Sciatic nerve (tissue), 2 donors: ENCODE measurements at places on chromosomes 4 and X. TPM values are rescaled to one million over a fixed set of nuclear protein-coding genes. Genes with fewer than 3 reads are reported as not detected.

GRCh38 chr4:39823191-39823590 is 125.3 kb downstream of the UBE2K start:
- no peak for DNase-seq

DNA sequence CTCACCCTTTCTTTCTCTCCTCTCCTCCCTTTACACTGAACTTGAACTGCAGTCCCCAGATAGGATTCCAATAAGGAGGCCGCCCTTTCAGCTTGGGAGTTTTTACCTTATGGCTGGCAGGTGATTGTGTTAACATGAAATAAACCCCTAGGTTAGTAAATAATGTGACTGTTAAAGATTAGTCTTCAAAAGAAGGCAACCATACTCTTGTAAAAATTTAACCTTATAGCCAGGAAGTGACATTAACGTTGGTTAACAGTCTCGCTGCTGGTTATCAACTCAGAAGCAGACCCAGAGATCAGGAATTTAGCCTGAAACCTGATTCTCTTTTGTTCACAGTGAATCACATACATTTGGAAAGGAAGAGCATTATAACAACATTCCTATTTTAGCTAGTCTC is 15.2 kb downstream of the FHDC1 start:
- no peak for DNase-seq

DNA sequence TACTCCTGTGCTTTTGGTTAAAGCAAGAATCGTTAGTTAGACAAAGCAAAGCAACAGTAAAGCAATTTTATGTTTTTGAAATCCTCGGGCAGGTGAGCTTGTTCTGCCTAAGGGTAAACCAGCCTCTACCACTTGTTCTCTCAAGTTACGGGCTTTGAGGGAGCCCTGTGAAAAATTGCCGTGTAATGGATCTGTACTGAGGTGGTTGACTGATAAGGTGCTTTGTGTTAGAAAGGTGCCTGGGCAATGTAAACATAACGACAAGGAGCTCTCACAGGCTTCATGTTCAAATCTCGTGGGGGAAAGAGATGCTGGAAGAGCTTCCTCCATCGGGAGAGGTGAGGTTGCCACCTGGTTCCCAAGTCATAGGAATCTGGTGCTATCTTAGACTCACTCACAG is 111.8 kb downstream of the TRAPPC11 start:
- no peak for DNase-seq

DNA sequence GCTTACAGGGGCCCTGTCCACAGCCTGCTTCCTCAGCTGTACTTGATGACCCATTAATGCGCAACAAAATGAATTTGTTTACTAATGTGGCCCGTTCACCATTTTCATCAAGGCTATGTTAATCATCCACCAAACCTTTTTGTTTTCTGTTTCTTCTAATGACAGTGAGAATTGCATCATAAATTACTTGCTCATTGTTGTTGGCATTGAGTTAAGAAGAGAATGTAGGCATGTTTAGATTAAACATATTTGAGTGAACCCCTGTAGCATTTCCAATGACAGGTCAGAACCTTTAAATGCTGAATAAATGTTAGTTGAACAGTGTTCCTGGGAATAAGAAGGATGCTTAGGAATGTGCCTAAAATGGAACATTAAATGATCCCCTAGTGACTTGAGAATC is 183.4 kb downstream of the SPRY1 start:
- no peak for DNase-seq

DNA sequence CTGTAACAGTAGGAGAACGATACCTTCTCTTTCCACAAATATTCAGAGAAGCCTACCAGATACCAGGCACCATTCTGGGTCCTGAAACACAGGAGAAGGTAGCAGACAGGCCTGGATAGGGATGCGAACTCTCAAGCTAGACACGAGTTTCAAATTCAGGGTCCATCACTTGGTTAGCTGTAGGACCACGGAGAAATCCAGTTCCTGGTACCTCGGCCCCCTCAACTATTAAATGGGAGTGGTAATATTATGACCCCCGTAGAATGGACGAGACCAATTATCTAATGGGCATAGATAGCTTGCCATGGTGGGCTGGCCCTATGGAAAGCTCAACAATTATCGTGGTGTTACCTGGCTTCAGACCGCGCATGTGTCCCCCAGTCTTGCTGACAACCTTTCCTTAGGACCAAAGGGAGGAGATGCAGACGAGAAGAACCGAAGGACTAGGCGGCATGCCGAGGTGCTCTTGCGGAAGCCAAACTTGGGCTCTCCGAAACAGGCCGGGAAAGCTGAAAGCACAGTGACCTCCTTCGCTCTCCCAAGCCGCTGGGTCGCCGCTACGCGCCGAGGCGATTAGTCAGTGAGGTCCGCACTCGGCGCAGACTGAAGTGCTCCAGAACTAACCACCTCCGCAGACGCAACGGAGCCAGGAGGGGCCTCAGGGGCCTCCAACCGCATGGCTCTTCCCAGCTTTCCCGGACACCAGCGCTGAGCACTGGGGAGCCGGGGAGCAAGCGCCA is 19.6 kb downstream of the NKX3-2 start:
- DNase-seq, result no peak

DNA sequence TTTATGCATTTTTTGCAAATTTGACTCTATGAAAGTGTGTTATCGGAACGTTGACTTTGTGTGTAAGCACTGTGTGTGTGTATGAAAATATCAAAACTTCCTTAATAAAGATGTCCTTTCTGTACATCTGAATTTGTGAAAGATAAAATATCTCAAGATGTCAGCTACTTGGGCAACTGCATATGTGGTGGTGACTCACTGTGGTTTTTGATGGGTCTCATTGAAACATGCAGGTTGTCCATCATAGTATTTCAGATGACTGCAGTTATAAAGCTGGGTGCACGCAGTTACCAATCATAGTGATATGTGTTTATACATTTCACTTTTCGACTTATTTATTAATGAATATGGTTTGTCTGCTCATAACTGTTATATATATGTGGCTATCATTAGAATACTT is 19.7 kb upstream of the BBS12 start:
- DNase-seq, result no peak

- no peak for DNase-seq
These were observed 32.9 kb downstream of the ZFYVE28 start for GRCh38 chr4:2385516-2385915.

DNA sequence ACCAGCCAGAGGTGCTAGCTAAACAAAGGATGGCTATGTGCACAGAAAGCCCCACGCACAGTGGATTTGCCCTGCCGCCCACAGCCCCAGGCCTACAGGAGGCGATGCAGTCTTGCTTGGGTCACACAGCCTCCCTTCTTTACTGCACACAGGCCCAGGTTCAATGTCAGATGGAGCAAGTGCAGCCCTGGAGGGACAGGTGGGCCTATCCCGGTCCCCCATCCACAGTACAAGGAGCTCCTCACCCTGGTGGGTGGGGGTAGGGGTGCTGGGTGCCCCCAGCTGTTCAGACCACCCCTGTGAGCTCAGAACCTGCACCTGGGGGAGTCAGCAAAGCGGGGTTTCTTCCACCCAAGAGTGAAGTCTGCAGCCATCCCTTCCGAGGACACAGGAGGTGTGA is 87.8 kb downstream of the WFS1 start:
- DNase-seq, result no peak

- DNase-seq, result no peak
These were observed 34.5 kb downstream of the ZFX start for GRCh38 chrX:24184018-24184417.

DNA sequence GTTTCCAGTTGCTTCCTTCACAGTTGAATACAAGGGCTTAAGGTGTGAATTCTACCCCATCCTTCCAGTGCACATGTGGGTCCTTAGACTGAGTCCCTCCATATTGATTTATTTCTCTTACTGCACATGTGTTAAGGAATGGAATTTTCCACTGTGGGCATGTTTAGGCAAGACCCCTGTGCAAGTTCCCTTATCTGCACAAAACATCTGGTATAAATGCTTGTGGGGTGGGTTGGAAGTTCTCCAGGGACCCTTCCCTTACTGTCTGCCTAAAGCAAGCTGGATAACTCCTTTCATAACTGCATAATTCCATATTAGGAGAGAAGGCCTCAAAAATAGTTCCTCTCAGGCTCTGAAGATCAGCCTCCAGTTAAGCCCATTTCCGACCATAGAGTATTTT is 570.9 kb downstream of the ADGRL3 start:
- no peak for DNase-seq

DNA sequence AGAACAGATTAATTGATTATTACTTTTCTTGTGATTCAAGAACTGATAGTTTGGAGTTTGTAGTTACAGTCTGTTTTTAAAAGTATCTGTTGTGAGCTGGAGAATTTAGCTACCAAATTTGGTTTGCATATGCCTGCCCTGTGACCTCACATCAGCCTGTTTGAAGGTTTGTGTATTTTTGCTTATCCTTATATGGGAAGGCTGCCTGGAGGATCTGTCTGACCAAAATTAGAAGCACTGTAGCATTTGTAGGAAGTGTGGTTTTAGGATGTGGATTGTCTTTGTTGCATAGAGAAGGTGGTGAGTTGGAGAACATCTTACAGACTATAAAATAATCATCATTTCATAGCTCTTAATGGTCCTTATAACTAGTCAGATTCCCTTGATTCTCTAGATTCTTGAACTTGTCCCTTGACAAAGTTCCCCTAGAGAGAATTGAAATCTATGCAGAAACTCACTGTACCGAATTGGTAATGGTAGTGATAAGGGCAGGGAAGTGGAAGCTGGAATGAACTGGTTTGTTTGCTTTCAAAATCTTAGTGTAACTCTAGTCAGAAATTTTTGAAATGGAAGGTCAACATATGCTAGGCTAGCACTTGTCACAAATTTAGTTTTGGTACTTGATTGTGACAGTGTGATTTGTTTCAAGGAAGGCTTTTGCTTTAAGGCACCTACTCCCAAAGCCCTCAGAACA is 57.3 kb downstream of the SH3BGRL start:
- no peak for DNase-seq

DNA sequence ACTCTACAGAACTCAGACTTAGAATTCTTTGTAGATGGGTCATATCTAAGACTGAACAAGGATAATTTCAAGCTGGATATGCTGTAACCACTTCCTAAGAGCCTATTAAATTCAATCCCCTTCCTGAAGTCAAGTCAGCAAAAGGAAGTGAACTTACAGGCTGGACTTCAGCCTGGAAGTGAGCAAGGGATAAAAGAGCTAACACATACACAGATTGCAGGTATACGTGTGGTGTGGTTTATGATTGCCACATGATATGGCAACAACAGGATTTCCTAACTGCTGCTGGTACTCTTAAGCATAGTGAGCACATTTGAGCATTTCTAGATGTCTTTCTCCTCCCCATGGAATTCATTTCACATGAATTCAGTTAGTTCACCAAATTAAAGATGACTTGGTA is 38.2 kb upstream of the UXT start:
- DNase-seq, result no peak

DNA sequence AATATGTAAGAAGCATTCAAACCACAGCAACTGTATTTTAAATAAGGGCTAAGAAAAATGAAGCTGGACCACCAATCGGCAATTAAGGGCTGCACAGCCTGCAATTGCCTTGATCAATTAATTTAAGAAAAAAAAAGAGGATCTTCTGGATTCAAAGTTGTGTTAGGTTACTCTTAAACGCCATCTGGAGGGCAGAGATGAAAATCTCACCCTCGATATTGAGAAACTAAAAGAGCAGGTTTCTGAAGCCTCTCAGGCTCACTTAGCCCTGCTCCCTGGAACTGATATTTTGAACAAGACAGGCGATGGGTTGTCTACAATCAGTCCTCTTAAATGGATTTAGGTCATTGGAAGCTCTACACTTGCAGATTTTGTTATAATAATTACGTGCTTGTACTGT is 579.4 kb downstream of the GRXCR1 start:
- DNase-seq, result no peak

Gene MAGEA1
- total RNA-seq, result not detected

Gene GATA1
- total RNA-seq, result 0.76 TPM

Gene AFF2
- total RNA-seq, result 7.6 TPM

Gene TRIML2
- total RNA-seq, result not detected

Gene SPANXD
- not detected for total RNA-seq

Gene TCEAL2
- total RNA-seq, result 6.2 TPM

Gene TRAM1L1
- 2.6 TPM for total RNA-seq
